ENCODE measurements at places on chromosomes 1 and 21.

- no peak for DNase-seq
These were observed 7.1 kb upstream of the DIRAS3 start for GRCh38 chr1:68057564-68057963.

GRCh38 chr1:179127163-179127895 is 45.5 kb downstream of the TOR3A start:
- DNase-seq: no peak

DNA sequence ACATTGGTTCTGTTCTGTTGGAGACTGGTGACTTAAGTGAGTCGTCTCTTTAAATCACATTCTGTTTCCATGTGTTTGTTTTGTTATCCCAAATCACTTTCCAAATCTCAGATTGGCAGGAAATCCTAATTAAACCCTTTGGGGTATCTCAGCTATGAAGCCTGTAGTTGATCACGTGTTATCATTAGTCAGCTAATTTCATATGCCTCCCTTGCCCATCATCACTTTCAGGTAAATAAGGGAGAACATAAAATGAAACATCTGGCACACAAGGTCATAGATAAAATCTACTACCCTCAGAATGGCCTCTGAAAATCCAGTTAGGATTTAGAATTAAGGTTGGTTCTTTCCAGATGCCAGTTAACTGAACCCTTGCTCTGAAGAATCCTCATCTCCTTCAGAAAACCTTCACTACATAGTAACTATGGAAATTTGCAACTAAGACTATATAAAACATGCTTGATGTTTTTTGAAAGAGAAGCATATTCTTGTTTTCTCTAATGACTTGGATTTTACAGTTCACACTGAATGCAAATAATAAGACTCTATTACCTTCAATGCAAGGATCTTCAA is 401.5 kb downstream of the DSCAM start:
- no peak for DNase-seq

DNA sequence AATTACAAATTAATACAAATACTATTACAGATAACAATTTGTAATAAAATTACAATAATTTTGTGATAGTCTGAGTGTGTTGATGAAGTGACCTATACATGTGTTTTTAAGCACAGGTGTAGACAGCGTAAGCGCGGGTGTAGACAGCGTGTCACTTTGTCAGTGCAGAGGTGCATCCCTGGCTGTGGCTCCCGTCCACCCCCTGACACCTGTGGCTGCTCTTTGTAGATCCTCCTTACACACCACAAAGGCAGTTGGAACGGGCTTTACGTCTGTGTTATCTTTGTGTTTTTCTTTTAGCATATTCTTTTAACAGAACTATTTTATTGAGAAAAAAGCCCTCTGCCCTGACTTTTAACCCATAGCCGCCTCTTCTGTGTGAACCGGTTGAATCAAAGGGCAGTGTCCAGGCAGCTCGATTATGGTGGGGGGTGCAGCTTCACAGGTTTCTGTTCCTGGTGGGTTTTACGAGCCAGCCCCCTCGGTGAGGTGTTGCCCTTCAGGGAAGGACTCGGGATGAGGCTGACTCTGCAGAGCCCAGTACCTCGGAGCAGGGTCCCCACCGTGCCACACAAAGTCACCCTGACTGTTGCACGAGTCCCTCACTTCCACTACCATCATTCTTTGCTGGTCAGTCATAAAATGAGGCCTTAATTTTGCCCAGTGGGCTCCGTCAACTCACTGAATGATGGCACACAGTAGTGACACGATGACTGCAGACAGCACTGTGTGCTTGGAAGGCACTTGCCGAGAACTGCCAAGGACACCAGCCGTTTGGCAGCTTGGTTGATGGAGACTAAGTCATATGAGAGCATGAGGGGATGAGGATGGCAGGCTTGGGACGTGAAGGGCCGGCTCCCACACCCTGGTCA is 86.4 kb upstream of the COL6A1 start:
- DNase-seq: no peak

DNA sequence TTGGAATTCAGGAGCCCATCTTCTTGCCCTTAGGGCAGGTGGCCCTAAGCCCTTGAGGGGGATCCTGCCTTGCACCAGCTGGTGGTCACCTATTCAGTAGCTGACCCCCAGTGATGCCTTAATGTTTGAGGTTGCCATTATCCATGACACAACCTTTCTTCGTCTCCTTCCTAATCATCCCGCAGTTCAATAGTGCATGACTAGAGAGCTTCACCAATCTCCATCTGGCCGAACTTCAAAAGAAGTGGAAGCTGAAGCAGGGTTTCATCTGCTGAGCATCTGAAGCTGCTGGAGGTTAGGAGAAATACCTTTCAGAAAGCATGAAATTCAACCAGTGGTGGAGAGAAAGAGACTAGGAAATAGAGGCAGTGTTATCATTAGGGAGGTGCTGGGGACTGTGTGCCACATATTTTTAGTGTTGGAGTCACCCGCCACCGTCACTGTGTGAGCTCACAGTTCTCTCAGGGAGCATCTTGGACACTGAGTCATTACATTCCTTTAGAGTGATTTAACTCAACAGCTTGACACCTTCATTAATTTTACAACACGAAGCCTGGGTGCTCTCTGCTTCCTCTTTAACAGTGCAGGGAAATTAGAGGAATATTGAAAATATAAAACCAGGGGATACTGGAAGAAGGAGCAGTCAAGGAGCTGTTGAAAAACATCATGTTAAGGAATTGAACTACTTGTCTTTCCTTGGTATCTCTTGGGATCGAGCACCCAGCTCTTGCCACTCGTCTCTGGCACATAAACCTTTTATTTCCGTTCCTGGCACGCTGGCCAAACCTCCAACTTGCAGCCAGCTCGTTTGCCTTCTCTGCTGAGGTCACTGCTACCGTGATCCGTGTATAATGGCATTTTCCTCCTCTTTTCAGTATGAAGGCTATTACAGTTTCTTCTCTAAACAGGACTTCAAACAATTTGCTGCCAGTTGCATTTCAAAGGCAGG is 53.6 kb downstream of the PEX14 start:
- no peak for DNase-seq

- DNase-seq: no peak
These were observed 25.0 kb upstream of the TSPAN2 start for GRCh38 chr1:115114308-115114707.

DNA sequence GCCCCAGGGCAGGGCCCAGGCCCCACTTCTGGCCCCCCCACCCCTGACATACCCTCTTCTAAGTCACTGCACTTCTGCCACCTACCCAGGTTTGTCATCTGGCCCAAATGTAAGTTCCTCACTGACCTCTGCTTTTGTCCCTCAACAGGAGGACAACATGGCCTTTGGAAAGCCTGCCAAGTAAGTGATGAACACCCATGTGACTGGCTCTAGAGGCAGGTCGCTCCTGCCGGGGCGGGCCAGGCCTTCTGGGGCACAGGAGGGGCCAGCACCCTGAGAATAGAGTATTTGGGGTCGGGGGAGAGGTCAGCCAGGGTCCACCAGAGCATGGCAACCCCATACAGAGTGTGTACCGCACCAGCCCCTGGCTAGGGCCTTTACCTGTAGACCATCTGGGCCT is 9.9 kb upstream of the SYTL1 start:
- DNase-seq: no peak

GRCh38 chr1:201488830-201489589 is 17.9 kb downstream of the CSRP1 start:
- DNase-seq: no peak

- DNase-seq: no peak
These were observed 3.5 kb downstream of the ERVH48-1 start for GRCh38 chr21:42921927-42922326.

Data from activated T-cell treated with anti-CD3 and anti-CD28 coated beads, Interleukin-2, amount 50 U/mL, for 1 hour (primary cell).